ENCODE measurements at places on chromosomes 5 and 9.

- no peak for DNase-seq
These were observed 106.3 kb downstream of the GDA start for GRCh38 chr9:72255569-72255968.

DNA sequence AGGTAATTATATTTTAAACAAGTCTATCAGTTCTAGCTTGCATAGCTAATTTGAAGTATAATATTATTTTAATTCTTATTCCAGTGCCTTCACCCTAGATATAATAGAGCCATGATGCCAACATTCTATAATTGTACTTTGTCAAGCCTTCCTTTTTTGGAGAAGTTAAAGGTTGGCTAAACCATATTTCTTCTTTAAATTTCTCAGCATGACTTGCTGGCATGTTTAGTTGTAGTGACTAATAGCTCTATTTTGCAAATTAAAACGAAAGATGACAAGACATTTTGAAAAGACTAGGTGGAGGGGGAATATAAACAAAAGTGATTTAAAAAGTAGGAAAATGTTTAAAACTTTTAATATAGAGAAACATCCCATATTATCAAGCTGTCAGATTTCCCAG, 400.7 kb downstream of the PSAT1 start:
- DNase-seq, result no peak

DNA sequence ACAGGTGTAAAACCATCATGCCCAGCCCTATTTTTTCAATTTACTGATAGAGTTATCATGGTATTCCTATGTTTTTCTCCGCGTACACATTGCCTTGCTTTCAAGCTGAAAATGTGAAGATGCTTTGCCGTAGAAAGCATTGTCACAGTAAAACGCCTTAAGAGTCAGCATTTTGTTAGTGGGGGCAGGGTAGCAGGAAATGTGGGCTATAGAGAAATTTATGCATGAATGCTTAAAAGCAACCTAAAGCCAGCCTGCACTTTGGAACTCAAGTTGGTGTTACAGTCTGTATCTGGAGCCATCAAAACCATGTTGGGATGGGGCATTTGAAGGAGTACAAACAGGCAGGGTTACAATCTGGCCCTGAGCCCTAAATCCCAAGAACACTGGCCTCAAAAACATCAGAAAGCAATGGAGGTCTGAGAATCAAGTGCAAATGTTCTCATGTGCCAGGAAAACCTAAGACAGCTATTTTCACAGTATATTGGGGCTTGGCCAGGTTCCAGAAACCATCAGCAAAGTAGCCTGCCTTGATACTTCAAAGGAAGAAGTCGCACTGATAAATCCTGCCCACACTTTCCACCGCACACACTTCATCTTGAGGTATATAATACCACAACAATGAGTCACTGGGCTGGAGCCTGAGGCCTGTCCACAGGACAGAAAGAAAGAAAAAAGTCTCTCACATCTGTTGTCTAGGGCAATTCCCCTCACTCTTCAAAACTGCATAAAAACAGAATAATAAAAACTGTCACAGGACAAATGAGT, 313.8 kb downstream of the ENC1 start:
- peak; percentile 50 for DNase-seq

- no peak for DNase-seq
These were observed 22.4 kb upstream of the ATG10 start for GRCh38 chr5:81949462-81949861.

DNA sequence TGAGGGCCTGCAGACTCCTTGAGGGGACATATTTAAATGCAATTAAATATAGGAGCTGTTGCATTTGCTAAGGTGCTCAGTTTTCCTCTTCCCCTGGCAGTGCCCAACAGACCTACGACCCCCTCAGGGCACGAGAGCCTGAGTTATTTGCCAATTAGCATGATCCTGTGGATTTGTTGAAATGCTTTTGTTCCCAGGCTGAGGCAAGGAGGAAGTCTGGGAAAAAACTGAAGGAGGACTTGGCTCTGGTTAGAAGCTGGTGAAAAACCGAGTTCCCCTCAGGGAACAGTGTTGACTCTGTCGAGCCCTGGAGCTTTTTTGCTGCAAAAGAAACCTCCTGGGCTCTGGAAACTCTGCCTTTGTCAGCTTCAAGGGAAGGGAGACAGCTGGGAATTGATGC, 103.6 kb upstream of the SHB start:
- DNase-seq, result no peak

DNA sequence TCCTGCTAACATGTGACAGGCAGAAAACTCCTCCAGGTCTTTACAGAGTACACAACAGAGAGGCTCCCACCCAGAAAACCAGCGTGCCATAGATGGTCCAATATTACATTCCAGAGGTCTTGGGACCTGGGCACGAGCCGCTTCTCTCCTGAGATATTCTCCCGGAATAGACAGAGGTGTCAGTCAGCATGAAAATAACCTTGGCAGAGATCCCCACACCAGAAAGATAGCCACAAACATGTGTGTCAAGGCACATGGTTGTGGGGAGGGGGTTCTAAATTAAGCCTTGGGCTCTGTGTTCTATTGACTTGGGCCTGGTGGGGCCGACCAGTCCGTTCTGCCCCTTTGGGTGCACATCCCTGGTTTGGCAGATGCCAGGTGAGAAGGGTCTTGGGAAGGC, 78.4 kb downstream of the BOD1 start:
- no peak for DNase-seq

- DNase-seq, result no peak
These were observed 57.5 kb downstream of the SIL1 start for GRCh38 chr5:139140591-139141071.

DNA sequence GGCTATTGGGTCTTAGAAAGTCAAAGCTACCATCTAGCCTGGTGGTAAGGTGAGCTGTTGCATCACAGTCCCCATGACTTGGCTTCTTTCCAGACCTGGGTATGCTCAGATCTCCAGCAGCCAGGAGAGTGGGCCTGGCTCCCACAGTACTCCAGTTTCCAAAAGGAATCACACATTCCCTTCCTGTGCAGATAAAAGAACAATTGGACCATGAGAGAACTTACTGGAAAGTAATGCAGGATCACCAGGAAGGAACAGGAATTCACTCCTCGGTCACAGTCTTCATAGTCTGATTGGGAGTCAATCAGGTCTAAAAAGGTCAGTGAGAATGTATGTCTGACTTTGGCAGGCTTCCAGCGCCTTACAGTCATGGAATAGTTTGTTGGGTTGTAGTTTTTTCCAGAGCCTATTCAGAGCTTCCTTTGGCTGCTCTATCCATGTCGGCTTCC, 47.8 kb upstream of the CD180 start:
- no peak for DNase-seq

DNA sequence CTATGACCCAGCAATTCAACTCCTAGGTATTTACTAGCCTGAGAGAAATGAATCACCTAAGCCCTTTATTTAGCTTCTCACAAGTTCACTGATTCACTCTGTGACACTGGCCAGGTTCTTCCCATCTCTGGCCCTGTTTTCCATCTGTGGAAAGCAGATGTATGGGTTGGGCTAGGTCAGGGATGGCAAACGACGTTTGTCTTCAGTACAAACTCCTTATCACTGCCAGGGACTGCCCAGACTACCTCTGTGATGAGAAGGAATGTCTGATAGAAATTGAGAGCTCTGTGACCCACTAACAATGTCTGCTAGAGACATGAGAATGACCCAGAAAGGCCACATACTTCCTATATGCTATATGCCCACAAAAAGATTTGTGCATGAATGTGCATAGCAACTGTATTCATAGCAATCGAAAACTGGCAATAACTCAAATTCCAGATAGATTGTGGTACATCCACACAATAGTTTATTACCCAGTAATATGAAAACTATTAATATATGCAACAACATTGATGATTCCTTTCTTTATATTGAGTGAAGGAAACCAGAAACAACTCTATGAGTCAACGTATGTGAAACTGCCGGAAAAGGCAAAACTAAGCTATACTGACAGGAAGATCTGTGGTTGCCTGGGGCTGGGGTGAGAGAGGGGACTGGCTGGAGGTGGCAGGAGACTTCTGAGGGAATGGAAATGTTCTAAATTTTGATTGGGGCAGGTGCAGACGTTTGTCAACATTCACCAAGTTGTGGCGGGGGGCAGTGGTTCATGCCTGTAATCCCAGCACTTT, 32.0 kb upstream of the ADAM19 start:
- peak; percentile 51 for DNase-seq

- DNase-seq, result no peak
These were observed 583.0 kb upstream of the WWC1 start for GRCh38 chr5:167708449-167708848.

GRCh38 chr9:126147186-126147935, 179.3 kb upstream of the MVB12B start:
- no peak for DNase-seq

DNA sequence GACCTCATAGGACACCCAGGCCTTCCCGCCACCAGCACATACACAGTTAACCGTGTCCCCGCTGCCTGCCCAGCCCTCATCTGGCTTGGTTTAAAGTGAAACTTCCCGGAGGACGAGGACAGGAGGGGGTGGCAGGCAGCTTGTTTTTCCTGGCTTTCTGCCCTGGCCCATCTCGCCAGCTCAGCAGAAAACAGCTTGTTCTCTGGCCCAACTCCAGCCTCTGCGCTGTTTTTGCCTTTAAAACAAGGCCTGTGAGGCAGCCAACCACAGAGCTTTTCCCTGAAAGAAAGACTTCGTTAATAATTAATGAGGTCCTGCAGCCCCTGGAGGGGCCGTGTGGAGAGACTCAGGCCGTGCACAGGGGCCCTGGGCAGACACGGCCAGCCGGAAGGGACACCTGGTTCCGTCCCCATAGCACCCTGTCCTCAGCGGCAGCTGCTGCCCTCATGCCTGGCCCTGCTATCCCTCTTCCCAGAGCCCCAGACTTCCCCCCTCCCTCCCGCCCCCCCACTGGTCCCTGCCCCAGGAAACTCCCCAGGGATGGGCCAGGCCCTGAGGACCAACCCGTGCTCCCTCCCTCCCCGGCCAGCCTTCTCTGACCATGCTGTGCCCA, 108.7 kb downstream of the RXRA start:
- no peak for DNase-seq

DNA sequence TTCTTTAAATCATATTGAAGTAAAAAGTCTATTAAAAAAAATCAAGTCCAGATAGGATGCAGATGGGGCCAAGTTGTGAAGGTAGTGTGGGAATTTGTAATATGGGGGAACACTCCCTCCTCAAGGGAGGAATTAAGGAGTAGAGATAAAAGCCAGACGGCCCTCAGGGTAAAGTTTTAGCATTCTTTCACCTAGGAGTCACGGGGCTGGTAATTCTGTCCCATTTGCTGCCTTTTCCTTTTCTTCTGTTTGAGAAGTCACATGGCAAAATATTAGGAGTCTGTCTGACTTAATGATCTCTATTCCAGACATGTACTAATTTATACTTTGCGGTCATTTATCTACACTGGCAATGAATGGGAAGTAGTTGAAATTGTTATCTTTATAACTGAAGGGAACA, 61.9 kb downstream of the SNX24 start:
- DNase-seq, result no peak

DNA sequence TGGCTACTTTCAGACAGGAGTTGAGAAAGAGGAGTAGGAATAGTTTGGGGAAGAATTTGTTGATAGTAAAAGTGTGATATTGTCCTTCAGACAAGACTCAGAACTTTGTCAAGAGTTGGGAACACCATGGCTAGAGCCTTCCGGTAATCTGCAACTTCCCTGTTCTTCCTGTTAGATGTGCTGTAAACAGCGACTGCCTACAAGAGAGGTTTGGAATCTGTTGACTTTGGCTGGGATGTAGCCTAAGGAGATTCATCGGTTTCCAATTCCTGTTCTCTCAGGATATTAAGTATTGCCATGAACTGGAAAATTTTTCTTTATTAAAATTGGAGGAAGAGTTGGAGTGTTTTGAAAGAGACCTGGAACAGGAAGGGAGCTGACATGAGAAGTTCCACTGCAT, 43.9 kb downstream of the ARHGAP26 start:
- no peak for DNase-seq

DNA sequence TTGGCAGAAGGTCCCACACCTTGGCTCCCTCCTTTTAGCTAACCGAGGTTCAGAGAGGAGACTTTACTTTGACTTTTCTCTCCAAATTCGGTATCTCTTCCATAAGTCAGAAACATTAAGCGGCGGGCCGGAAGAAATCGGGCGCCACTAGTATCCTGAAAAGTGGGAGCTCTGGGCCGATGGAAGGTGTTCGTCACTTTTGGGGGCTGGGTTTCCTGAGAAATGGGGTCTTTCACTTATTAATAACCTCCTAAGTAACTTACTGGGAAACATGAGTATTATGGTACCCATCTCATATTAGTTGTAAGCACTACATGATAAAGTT, 716 bp downstream of the STX17 start:
- no peak for DNase-seq

- DNase-seq, result no peak
These were observed 214.7 kb downstream of the GAS1 start for GRCh38 chr9:86732514-86733171.

DNA sequence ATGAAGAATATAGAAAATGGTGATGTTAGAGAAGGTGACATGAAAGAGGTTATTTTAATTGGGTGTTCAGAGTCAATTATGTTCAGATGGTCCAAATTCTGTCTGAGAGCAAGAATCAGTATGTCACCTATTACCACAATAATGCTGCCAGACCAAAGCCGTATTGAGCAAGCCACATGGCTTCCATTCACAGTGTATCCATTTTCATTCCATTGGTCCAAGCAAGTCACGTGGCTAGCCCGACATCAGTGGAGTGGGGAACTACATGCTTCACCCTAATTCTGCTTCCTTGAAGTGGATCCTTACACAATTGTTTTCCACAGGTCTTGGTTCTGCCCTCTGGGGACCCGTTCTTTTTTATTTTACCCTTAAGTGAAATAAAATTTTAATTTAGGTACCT, 413.5 kb downstream of the EBF1 start:
- no peak for DNase-seq

DNA sequence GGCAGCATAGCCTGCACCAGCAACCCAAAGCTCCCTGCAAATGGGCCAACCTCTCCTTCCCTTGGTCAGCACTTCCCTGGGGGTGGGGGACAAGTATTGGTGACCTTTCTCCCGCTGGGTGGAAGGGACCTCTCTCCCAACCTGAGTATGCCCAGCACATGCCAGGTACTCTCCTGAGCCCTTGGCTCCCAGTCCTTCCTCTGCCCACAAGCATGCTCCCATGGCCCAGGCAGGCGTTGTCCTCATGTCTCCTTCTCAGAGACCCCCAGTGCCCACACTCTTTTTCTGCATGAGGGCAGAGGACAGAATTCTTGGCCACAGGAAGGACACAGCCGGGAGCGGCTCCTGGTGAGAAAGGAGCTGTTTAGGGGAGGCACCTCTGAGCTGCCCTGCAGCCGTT, 60.3 kb downstream of the PHF2 start:
- no peak for DNase-seq

DNA sequence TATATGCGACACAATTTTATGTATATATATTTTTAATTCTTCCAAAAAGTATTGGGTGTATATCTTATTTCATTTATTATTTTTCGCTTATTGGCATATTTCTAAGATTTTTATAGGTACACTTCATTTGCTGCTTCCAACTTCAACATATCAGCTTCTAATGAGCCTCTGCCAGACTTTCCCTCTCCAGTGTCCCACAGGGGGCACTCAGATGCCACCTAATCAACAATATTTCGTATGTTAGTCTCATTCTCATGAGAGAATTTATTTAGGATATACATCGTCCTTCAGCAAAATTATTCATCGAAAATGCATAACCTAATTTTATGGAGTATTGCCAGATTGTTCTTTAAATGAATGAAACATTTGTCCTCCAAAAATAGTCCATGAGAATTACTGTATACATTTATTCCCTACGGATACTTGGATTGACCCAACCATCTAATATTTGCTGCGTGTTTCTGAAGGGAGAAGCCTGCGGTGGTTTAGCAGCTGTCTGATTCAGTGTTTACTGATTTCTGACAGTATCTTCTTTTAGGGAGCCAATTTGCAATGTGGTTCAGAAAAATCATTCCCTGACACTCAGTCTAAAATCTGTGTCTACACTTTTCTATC, 100.6 kb upstream of the SELENOP start:
- DNase-seq, result peak; percentile 23

- DNase-seq, result no peak
These were observed 87.1 kb upstream of the FCN2 start for GRCh38 chr9:134793288-134794188.
